ENCODE measurements at places on chromosomes 2 and 18.

GRCh38 chr2:177165061-177165583 lies 47.5 kb upstream of the HNRNPA3 start:
- DNase-seq = no peak

- DNase-seq = no peak
These were observed 4.9 kb downstream of the CREG2 start for GRCh38 chr2:101382442-101382841.

- DNase-seq = no peak
These were observed 93.4 kb downstream of the DOCK10 start for GRCh38 chr2:224948859-224949258.

DNA sequence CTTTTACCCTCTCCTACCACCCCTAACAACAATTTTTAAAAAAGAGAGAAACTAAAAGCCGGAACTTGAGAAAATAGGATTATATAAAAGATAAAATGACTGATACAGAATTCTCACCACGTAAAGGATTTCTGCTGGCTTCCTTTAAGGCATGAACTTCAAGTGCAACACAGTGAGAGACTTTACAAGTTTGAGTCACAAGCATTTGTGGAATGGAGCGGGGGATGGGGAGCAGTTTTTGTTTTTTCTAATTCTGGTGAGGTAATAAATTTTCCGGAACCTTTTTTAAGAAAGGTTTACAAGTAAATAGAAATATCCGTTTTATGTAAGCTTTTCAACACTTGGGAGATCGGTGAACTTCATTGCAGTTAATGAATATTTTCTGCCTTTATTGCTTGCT lies 1.8 kb upstream of the CDH2 start:
- DNase-seq = no peak

DNA sequence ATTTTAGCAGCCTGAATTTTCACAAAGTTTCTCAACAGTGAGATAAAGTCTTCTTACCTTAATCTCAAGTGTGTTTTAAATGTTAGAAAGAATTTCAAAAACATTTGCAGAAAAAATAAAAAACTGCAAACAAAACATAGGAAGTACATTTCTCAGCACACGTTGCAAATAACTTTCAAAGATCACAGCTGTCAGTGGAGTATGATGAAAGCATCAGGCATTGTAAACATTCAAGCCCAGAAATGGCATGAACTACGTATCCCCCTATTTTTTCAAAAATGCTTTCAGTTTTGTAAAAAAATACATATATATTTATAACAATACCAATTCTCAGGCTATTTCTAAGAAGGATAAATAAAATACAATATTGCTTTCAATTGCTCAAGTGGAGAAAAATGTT lies 320.6 kb upstream of the TFPI start:
- no peak for DNase-seq

DNA sequence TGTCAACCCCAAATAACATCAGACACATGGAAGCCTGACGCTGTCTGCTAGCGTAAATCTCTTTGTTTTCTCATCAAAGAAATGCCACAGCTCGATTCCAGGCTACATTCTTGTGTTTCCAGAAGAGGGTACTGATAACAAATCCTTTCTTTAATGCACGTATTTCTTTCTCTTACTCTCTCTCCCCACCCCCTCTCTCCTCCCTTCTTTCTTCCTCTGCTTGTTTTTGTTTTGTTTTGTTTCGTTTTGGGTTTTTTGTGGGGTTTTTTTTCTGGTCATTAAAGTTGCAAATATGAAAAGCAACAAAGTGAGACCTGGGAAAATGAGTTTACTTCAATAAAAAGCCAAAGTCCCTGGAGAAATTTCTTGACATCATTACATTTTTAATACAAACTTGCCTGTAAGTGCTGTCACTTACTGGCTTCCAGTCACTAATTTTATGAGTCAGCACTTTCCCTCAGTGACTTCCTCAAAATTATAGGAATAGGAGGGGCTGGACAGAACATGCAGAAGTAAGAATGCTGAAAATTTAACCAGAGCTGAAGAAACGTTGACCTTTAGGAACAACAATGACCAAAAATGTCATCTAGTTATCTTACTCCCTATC lies 106.7 kb upstream of the NABP1 start:
- DNase-seq = no peak

- DNase-seq = no peak
These were observed 182.9 kb upstream of the SIX3 start for GRCh38 chr2:44758591-44758990.

GRCh38 chr2:144648837-144649465 lies 129.0 kb upstream of the ZEB2 start:
- no peak for DNase-seq

- no peak for DNase-seq
These were observed 4.4 kb downstream of the DNMT3A start for GRCh38 chr2:25337276-25337675.

- DNase-seq = no peak
These were observed 95.4 kb upstream of the BCL2L11 start for GRCh38 chr2:111025288-111025687.

DNA sequence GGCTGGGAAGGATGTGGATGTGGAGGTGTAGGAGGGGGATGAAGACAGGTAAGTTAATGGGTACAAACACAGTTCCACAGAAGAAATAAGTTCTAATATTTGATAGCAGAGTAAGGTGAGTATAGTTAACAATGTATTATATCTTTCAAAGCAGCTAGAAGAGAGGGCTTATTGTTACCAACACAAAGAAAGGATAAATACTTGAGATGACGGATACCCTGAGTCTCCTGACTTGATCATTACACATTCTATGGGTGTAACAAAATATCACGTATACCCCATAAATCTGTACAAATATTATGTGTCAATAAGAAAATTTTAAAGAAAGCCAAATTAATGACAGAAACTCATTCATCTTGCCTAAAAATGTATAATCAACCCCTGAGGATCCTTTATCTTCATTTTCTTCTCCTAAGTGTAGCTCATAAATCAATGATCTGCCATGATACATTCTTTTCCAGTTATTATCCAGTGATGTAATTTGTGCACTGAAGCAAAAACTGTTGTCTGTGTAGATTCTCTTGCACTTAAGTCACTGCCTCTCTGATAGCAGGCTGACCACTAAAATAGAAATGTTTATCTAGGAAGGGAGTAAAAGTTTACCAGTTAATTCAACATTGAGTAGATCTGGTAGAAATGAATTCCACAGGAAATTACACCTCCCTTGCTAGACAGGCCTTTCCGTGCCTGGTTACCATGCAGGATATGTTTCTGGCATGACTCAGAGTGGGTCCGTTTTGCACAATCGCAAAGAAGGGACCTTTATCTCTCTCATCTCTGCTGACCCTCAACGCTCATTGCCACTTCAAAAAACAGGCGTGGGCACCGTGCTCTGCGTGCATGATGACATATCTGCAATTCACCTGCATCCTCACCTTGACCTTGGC lies 249.7 kb upstream of the NCKAP5 start:
- DNase-seq = no peak

DNA sequence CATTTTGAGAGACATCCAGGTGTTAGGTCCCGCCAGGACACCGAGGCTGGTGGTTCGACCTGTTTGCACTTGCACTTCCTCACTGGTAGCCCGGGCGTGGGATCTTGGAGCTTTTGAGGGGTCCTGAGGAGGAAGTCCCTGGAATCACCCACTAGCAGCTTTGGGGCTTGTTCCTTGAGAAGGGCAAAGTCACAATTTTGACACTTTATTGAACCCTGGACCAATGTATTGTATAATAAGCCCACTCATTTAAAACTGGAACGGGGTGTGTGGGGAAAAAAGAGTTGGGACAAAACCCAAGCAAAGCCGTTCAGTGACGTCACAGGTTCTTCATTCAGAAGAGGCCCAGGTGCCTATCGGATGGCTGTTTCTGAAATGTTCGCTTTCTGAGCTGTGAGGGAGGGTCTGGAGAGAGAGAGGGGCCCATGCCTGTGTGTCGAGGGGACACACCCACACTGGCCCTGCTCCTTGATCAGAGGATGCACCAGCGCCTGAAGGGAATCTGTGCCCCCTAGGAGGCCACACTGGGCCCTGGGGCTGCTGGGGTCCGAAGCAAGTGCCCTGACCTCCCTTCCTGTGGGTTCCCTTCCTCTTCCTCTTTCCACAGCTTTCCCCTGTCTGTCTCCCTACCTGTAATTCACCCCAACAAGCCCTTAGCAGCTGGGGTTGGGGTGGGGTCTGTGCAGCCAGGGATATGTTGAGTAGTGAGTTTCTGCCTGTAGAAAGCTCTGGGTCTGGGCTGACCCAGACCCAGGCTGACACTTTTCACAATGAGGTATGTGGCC lies 2.6 kb downstream of the LPIN1 start:
- DNase-seq = peak; percentile 8

DNA sequence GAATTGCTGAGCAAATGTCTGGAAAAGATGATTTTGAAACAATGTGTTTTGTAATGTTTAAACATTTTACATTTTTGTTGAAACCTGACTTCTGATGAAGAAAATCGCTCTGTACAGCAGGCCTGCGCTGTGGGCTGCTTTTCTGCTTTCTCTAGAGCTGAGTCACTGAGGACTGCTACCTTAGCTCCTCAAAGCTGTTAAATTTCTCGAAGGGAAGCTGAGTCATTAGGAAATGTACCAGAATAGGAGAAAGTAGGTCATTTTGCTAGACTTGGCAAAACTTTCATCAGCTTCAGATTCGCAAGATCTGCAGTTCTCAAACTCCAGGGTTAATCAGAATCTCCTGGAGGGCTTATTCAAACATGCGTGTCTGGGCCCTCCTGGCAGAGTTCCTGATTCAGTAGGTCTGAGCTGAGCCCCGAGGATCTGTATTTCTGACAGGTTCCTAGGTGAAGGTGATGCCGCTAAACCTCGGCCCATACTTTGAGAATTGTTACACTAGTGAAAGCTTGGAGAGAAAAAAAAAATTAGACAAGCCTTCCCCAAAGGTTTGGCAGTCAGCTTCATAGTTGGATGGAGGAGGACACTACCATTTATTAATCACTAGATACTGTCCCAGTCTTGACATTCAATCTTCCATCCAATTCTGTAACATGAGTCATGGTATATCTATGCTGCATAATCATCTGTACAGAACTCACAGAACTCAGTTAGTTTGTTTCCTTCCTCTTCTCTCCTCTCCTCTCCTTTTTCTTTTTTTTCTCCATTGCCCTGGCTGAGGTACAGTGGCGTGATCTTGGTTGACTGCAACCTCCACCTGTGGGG lies 297.6 kb downstream of the PARD3B start:
- peak; percentile 23 for DNase-seq

GRCh38 chr2:12452185-12452584 lies 264.6 kb upstream of the TRIB2 start:
- DNase-seq = no peak

GRCh38 chr2:84450288-84451227 lies 8.5 kb downstream of the SUCLG1 start:
- DNase-seq = no peak

DNA sequence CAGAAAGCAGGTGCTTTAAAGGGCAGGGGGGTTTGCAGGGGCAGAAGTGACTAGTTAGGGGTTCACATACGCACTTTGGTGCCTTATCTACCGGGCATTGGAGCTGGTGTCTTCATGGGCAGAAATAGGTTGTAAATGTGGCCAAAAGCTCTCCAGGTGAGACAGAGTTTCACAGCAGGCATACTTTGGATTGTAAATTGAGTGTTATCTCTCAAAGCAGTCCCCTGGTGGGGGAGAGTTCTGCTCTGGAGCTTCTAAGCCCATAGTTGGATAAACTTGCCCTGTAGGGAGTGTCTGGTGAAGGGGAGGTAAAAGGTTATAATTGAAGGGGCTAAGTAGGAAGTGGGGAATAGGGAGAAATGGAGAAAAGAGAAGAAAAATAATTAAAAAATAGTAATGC lies 43.1 kb downstream of the COL4A3 start:
- no peak for DNase-seq

DNA sequence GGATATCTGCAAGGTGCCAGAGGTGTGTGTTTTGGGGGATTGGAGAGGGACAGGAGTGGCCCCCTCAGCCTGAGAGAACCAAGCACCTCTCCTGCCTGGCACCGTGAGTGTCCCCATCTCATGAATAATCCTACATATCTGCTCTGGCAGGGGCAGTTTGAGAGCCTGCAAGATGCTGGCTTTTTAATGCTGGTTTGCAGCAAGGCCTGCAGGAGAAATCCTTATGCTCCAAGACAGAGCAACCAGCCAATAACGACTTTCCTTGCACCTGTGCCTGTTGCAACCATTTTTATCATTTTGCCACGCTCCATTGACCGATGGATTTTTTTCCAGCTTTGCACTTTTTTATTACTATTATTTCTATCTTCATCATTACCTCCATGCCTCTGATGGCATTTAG lies 259.4 kb upstream of the SKOR2 start:
- no peak for DNase-seq

GRCh38 chr2:173948842-173949241 lies 16.3 kb downstream of the SP3 start:
- no peak for DNase-seq

DNA sequence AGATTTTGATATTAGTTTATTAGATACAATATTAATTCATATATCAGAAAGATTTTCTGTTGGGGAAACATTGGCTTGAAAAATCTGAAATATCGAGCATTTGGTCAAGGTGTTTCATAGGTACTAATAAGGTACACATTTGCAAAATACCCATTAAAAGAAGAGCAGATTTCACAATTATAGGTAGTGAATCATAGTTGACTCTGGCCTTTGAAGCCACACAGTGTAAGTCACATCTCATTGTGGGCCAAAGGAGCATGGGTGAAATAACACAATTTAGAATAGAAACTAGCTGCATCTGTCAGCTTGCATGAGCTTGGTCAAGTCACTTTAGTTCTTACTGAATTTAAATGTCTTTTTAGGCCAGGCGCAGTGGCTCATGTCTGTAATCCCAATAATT lies 4.9 kb downstream of the KDM3A start:
- no peak for DNase-seq

DNA sequence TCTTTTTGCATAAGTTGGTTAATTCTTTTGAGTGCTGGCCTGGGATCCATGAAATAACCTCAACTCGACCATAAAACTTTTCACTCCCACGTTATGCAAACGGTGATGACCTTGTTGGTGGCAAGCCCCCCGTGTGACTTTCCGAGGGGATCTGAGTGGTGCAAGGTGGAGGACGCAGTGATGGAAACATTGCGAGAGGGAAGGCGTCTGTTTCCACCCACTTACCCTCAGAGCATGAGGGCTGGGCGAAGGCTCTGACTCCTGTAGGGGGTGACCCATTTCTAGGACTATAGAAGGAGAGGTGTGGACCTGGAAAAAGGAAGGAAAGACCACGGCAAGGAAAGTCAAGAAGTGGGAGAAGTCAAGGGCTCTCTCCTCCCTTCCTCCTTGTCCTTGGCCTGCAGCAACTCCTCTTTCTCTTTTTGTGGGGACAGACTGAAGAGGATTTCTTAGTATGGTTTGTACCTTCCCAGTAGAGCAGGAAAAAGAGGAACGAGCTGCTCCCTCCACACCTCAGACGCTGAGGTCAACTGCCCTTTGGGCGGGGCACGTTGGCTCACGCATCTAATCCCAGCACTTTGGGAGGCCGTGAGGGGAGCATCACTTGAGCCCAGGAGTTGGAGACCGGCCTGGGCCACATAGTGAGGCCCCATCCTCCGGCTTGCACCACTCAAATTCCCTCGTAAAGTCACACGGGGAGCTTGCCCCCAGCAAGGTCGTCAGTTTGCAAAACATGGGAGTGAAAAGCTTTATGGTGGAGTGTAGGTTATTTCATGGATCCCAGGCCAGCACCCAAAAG lies 15.5 kb upstream of the CD8A start:
- no peak for DNase-seq

GRCh38 chr2:26195040-26195984 lies 22.4 kb downstream of the GAREM2 start:
- no peak for DNase-seq
